ENCODE measurements at places on chromosomes 13 and 19.

- no peak for DNase-seq
These were observed 162.5 kb downstream of the LMO7 start for GRCh38 chr13:75798353-75799255.

- DNase-seq: peak; percentile 13
These were observed 799.1 kb upstream of the SPRY2 start for GRCh38 chr13:81139987-81140386.

- no peak for DNase-seq
These were observed 502.3 kb downstream of the KCTD12 start for GRCh38 chr13:76383676-76384461.

DNA sequence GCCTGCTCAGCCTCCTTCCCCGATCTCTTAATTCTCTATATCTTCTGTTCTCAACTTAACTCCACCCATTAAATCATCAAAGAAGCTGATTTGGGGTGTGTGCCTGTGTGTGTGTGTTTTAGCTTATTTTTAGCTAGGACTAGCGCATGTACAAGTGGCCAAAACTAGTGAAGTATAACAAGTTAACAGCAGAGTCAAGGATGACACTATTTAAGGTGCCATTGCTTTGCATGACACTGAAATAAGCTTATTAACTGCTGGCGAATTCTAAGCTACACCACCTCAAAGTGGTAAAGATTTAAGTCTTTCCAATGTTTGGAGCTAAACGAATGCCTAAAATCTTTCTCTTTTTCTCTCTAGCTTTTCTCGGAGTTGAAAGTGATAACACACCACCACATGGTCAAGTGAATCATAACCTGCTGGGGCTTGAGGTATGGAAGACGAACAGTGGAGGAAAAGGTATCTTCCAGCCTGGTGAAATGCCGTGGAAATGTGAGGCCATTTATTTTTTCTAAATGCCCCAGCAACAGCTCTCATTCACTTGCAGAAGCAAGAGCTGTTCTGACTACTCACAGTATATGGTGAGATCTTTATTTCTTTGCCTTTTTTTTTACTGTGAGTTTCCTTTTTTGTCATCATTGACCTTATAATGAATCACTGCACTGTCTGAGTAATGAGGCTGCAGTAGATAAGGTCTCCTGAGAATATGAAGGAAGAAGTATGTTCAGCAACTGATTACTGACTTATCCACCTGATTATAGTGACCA is 570.3 kb downstream of the PCDH9 start:
- DNase-seq: peak; percentile 44

- DNase-seq: no peak
These were observed 288.9 kb downstream of the SHISA2 start for GRCh38 chr13:25762795-25763377.

GRCh38 chr19:46954993-46955812 is 64.4 kb upstream of the NPAS1 start:
- no peak for DNase-seq

DNA sequence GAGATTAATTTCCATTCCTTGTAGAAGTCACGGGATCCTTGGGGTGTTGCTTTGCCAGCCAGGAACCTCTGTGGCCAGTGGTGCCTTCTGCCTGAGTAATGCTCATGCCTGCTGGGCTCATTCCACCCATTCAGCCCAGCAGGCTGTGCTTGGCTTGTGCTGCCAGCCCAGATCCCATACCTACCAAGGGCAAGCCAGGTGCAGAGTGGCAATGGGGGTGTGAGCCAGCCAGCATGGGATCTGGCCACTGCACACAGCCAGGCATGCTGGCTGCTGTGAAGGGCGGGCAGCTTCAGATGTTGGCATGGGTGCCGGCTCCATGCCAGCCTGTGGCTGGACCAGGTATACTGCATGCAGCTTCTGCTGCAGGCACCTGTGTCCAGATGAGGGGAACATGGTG is 42.5 kb downstream of the WDFY2 start:
- no peak for DNase-seq

- DNase-seq: no peak
These were observed 84.8 kb downstream of the LNX2 start for GRCh38 chr13:27535546-27535945.

DNA sequence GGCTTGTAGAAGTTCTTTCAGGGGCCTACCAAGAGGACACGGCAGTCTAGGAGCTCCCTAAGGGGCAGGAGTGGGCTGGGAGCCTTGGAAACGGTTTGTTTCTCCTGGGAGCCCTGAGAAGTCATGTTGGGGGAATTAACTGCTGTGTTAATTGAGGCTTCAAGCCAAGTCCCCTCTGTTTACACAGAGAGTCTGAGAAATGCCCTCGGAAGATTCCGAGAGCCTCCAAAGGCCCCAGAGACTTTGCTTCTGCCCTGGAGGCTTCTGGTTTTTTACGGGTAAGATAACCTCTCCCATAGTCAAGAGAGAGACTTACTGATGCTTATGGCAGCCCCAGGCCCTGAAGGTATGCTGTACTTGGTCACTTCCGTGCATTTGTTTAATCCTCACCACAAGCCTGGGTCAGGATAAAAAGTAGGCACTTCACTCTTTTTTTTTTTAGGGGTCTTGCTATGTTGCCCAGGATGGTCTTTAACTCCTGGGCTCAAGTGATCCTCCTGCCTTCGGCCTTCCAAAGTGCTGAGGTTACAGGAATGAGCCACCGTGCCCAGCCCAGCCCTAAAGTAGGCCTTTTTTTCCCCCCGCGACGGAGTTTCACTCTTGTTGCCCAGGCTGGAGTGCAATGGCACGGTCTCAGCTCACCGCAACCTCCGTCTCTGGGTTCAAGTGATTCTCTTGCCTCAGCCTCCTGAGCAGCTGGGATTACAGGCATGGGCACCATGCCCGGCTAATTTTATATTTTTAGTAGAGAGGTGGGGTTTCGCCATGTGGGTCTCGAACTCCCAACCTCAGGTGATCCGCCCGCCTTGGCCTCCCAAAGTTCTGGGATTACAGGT is 15.2 kb downstream of the IER2 start:
- DNase-seq: peak; percentile 76

GRCh38 chr13:75932636-75933035 is 296.5 kb downstream of the LMO7 start:
- no peak for DNase-seq

- DNase-seq: peak; percentile 11
These were observed 89.6 kb upstream of the SLC15A1 start for GRCh38 chr13:98842070-98842469.

GRCh38 chr13:98228661-98229341 is 51.7 kb upstream of the RNF113B start:
- no peak for DNase-seq

- DNase-seq: peak; percentile 24
These were observed 73.3 kb upstream of the ATXN8OS start for GRCh38 chr13:70034286-70034685.

- DNase-seq: peak; percentile 19
These were observed 1372.1 kb downstream of the PCDH9 start for GRCh38 chr13:65857942-65858565.

DNA sequence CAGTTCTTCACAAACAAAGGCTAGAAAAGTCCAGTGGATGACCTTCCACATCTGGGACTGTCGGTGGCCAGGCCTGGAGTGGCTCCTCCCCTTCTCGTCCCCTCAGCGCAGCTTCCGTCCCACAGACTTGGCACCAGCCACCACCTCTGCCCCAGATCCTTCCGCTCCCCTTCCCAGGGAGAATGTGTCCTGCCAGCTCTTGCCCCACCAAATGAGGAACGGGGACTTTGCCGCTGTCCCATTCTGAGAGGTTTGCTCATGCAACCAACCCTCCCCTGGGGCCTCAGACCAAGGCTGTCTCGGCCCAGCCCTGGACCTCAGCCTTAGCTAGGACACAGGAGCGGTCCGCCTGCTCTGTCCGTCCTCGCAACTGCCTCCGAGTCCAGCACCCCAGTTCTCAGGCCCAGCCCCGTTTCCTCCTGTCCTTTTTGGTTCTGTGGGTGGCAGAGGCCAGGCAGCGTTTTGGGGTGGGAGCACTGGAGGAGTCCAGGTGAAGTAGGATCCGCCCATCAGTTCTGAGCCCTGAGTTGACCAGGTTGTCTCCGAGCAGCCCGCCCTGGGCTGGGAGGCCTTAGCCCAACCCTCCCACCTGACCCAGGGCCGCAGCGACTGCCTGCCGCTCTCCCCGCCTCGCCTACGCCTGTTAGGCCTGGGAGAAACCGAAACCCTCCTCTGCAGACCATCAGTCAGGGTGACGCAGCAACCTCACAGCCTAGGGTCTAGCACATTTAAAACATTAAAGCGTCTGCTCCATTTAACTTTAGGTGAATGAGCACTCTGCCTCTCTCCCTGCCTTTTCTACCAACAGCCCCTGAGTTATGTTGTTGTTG is 284.3 kb downstream of the FOXO1 start:
- DNase-seq: no peak

GRCh38 chr13:22812793-22813192 is 368.0 kb upstream of the SGCG start:
- DNase-seq: no peak

DNA sequence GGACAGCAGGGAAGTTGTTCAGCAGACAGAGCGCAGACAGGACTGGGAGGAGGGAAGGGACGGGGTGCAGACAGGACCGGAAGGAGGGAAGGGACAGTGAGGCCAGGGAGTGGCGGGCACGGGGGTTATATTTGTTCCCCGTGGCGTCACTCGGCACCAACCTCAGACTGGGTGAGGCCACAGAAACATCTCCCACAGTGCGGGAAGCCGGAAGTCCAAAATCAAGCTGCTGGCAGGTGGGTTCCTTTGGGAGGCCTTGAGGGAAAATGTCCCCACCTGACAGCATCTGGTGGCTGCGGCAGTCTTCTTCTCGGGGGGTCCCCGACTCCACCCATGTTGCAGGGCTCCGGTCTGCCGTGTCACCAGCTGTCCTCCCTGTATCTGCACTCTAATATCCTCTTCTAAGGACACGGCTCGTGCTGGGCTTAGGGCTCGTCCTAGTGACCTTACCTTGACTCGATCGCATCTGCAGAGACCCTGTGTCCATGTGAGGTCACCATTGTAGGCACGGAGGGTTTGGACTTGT is 133.0 kb downstream of the STK24 start:
- no peak for DNase-seq

GRCh38 chr19:18281082-18282020 is at the start of gene JUND:
Gene JUND, minus strand, starts transcription at chr19:18281622. Its CDS starts 138 bp downstream, at chr19:18281484.
- peak; percentile 100 for DNase-seq

DNA sequence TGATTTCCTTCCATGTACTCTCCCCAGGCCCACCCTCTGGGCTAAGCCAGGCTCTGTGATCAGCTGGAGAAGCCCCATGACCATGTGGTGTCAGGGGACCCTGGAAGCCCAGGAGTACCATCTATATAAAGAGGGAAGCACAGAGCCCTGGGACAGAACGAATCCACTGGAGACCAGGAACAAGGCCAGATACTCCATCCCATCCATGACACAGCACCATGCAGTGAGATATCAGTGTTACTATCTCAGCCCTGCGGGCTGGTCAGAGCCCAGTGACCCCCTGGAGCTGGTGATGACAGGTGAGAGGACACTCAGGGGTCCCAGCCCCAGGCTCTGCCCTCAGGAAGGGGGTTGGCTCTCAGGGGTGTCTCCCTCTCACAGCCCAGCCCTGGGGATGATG is 27.5 kb upstream of the KIR3DL3 start:
- no peak for DNase-seq

DNA sequence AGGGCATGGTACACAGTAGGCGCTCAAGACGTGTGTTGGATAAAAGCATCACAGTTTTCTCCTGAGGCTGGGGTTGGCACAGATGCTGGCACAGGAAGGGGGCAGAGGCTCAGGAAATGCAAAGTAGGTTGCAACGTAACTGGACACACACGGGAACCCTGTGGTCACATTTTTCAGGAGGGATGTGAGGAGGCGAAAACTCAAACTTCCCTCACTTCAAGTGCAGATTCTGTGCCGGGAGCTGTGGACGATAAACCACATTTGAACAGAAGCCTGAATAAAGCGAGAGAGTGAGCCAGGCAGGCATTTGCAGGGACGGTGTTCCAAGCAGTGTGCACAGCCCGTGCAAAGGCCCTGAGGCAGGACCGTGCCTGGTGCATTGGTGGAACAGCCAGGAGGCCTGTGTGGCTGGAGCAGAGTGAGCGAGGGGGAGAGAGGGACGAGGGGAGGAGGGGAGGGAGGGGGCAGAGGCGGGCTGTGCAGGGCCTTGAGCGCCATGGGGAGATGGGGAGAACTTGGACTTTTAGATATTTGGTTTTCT is 40.3 kb downstream of the NFIC start:
- no peak for DNase-seq

- no peak for DNase-seq
These were observed 598.1 kb downstream of the DCT start for GRCh38 chr13:93881411-93881810.

DNA sequence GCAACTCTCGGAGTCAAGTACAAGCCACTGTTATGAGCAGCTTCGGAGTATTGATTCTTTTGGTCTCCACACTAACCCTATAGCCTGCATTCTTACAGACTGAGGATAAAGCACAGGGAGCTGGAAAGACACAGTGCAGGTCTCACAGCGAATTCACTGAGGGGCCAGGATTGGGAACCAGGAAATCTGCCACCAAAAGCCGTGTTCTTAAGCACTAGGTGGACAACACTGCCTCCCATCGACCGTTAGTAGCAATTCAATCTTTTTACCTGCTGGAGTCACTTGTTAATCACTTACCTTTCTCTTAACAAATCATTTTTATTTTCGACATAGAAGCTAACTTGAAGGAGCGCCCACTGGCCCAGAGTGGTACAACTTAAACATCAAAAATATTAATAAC is 6.3 kb downstream of the PMIS2 start:
- DNase-seq: peak; percentile 52

- DNase-seq: no peak
These were observed 20.4 kb downstream of the LMO7 start for GRCh38 chr13:75656425-75656989.

DNA sequence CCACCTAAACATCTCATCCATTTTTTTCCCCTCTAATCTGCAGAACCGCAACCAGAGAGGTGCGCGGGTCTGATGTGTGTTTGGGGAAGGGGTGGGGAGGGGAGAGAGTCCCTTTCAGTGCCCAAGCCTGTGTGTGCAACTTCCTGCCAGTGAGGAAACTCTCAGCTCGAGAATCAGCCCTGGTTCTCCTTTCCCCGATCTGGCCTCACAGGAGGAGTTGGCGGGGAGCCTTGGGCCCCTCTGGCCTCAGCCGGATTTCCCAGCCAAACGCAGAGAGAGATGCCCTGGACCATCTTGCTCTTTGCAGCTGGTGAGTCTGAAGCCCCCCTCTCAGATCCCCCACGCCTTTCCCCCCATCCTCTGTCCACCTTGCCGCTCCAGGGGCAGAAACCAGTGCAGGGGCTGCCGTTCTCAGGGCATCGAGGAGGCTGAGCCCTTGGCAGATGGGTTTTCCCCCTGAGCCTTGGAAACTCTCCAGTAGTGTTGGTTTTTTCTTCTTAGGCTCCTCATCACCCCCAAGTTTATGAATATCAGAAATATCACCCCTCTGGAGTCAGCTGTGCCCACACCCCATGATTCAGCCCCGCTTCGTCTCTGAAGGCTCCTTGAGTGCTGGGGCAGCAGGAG is at the start of gene C19orf38:
C19orf38 (plus strand) TSS at position 186 of the 627 bp plus-strand sequence; CDS start at position 280, 94 bp downstream.
- no peak for DNase-seq

- no peak for DNase-seq
These were observed 68.0 kb upstream of the FREM2 start for GRCh38 chr13:38618881-38619280.

DNA sequence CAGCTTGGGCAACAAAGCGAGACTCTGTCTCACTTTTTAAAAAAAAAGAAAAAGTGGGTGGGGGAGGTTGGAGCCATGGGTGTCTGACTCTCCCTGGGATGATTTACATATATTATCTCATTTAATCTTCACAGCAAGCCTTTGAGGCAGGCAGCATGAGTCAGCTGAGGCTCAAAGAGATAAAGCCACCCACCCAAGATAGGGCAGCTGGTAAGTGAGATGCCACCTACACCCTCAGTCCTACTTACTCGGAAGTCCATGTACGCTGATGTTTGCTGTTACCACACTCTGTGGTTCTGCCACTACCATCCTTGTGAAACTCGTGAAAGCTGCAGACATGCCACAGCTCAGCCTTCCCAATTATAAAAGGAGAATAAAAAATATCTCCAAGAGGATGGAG is 142.0 kb upstream of the TSHZ3 start:
- no peak for DNase-seq

GRCh38 chr13:61247149-61247936 is 168.3 kb downstream of the PCDH20 start:
- peak; percentile 17 for DNase-seq
